Umbilical cord (tissue), 2 donors: ENCODE measurements at places on chromosomes 2 and 18. TPM values are rescaled to one million over a fixed set of nuclear protein-coding genes. Genes with fewer than 3 reads are reported as not detected.

The ADAM23 gene
- total RNA-seq: 3.4 TPM

DNA sequence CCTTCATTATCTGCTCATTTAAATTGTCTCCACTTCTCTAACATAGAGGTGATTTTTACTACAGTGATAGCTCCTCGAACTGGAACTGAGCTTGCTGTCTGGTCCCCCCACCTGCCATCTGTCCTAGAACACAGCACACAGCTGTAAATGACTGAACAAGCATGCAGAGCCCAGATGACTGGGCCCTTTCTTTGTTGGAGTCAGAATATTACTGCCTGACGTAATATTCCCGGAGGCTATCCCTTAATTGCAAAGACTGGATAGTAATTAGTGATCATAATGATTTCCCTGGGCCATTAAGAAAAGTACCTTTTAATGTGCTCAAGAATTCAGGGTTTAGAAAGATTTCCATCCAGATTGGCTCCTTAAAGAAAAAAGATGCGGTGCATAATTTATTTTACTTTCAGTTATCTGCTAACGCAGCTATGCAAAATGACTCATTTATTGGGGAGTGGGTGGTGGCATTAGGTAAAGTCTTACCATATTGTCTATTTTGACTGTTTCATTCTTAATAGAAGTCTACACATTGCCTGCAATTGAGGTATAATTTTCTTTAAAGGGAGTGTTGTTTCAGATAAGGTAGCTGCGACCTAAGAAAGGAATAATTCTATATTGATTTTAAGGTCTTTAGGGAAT, 84.4 kb downstream of the MAP4K4 start:
- no peak for DNase-seq

DNA sequence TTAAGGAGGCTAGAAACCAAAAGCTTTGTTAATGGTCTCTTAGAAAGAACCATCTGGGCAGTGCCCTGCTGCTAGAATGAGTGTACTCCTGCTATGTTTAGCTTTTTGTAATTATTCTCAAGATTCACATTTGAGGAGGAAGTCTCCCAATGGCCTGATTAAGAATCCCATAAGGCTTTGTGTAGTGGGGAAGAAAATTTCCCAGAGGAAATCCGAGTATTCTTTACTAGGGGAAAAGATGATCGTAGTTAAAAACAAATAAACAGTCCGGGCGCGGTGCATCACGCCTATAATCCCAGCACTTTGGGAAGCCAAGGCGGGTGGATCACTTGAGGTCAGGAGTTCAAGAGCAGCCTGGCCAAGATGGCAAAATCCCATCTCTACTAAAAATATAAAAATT, 117.9 kb downstream of the PTRHD1 start:
- no peak for DNase-seq

DNA sequence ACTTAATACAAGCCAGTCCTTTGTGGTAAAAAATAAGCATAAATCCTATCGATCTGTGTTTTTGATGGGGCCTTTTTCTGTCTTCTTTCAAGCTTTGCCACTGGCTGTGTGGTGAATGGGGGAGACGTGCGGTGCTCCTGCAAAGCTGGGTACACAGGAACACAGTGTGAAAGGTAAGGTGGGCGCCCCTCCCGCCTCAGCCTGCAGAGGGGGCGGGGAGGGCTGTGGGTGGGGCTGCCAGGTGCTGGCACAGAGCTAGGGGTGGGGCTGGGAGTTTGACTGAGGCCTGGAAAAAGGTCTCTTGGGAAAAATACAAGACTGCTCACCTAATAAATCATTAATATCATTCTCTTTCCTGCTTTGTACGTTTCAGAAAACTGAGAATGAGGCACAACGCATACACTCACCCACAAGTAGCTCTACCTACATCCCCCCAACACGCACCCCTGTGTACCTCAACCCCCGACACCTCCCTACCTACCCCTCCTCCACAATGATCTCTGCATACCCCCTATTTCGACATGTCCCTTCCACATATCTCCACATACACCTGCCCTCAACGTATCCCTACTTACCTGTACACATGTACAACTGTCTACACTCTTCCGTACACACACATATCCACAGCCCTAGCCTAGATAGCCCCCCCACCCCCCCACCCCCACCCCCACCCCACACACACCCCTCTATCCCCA, 129.7 kb upstream of the TTC39C start:
- peak; percentile 73 for DNase-seq

- DNase-seq: peak; percentile 12
Measured at GRCh38 chr2:289362-290089, 1.6 kb upstream of the ALKAL2 start.

- no peak for DNase-seq
Measured at GRCh38 chr2:86679036-86679435, 41.1 kb upstream of the RMND5A start.

DNA sequence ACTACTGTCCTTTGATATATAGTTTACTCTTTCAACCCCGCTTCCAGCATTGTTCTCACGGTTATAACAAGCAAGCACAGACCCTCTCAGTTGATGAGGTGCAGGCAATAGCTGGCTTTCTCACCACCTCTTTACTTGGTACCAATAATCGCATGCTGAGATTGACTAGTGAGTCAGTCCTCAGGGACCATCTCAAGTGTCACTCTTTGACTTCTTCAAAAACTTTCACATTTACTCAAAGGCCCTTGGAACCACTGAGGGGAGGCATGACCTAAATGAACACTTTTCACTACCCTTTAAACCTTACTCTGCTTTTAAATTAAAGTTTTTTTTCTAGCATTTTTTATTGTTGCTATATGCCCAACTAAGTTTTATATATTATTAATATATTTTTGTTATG, 101.8 kb downstream of the DAW1 start:
- DNase-seq: no peak

- DNase-seq: no peak
Measured at GRCh38 chr2:74461187-74462053, 3.2 kb downstream of the WBP1 start.
